ENCODE measurements at places on chromosomes 5 and 9. TPM values are rescaled to one million over a fixed set of nuclear protein-coding genes. Genes with fewer than 3 reads are reported as not detected.

- no peak for DNase-seq
Measured at GRCh38 chr5:169165052-169165451, 135.9 kb downstream of the SLIT3 start.

GRCh38 chr5:112737463-112738190, at the start of gene APC:
Gene APC (plus strand): TSS chr5:112737885. CDS start chr5:112754891, 17,006 bp downstream.
- DNase-seq: peak; percentile 83

The SCAI gene
- total RNA-seq: 12.6 TPM

- DNase-seq: peak; percentile 24
Measured at GRCh38 chr9:93670208-93671019, 94.0 kb downstream of the PHF2 start.

- no peak for DNase-seq
Measured at GRCh38 chr5:73454379-73455036, 5.9 kb upstream of the FOXD1 start.

DNA sequence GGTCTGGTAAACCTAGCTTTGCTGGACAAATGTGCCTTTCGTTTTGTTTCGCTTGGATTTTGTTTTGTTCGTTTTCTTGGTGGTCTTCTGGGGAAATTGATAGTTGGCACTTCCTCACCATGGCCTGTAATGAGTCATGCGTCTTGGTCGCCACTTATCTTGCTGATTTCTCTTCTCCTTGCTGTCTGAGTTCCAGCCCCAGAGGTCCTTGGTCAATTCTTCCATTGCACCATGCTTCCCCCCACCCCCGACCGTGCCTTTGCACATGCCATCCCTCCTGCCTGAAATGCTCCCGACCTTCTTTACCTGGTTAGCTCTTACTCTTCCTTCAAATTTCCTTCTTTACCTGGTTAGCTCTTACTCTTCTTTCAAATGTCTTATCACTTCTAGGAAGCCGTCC, 168.7 kb upstream of the MSX2 start:
- DNase-seq: no peak

The BTNL9 gene
- total RNA-seq: not detected

- no peak for DNase-seq
Measured at GRCh38 chr5:145982572-145983318, 46.4 kb downstream of the SH3RF2 start.

GRCh38 chr5:141789330-141789729, 88.9 kb downstream of the PCDH1 start:
- no peak for DNase-seq

The RASEF gene
- not detected for total RNA-seq

DNA sequence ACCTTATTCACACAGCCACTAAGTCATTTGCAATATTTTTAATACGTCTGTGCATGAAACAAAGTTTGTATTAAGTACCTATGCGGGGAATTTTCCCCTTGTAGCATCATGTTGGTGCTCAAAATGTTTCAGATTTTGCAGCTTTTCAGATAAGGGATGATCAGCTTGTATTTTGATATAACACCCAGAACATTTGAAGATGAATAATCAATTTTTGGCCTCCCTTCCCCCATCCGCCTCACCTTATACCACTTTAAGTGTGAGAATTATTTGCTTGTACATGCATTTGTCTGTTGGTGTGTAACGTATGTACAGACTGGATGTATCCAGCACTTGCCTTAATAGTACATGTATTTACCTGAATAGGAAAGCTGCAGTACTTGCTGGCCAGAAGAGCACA, 1.7 kb downstream of the JAK2 start:
- no peak for DNase-seq

The CRHBP gene
- 0.20 TPM for total RNA-seq

DNA sequence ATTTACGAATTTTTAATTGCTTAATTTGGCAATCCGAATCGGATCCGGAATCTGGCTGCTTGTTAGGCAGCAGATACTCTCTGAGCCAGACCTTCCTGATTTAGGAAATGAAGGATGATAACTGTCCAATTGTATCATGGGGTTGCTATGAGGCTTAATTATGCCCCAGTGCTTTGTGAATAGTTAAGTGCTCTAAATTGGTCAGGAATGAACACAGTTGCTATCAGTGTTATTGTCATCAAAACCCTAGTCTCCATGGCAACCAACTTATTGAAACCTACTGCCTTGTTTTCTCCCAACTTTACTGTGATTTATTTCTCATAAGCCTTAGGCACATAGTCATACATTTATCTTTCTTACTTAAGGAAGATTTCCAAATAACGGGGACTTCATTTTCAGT, 47.9 kb downstream of the MAMDC2 start:
- DNase-seq: no peak

All from activated naive CD8-positive, alpha-beta T cell treated with anti-CD3 and anti-CD28 coated beads, Interleukin-2, amount 10 ng/mL, durations not matched to agents 7 days and 5 days (primary cell).